ENCODE measurements at places on chromosomes 7 and 10. TPM values are rescaled to one million over a fixed set of nuclear protein-coding genes. Genes with fewer than 3 reads are reported as not detected.

The DLX5 gene
- not detected for total RNA-seq

The MOGAT3 gene
- not detected for total RNA-seq

The NSUN5 gene
- 76.1 TPM for total RNA-seq

The ZNF736 gene
- total RNA-seq, result 55.4 TPM

The ZNF316 gene
- total RNA-seq, result 77.9 TPM

The TFAM gene
- 58.5 TPM for total RNA-seq

The FZD8 gene
- total RNA-seq, result 0.63 TPM

The OR6V1 gene
- not detected for total RNA-seq

The LIPF gene
- total RNA-seq, result not detected

DNA sequence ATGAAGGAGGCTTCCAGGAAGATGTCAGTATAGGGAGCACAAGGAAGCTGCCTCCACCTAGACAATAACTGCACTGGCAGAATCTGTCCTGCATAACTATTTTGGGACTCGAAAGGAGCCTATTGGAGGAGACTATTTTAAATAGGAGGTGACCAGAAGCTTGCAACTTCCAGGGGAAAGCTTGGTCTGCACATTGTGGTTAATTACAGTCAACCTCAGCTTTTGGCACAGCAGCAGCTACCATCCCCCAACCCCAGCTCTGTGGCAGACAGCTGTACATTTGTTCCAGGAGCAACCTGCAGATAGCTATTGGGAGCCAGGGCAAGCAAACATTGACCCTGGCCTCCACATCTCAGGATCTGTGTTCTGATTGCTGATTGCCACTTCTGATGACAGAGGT is 46.3 kb upstream of the NANOS1 start:
- no peak overlapping the region for H3K4me3 ChIP-seq
- peaks cover 8% of the 10 kb centered on the region for H3K36me3 ChIP-seq
- H3K27me3 ChIP-seq, result peaks cover 2% of the 10 kb centered on the region
- DNase-seq, result no peak

DNA sequence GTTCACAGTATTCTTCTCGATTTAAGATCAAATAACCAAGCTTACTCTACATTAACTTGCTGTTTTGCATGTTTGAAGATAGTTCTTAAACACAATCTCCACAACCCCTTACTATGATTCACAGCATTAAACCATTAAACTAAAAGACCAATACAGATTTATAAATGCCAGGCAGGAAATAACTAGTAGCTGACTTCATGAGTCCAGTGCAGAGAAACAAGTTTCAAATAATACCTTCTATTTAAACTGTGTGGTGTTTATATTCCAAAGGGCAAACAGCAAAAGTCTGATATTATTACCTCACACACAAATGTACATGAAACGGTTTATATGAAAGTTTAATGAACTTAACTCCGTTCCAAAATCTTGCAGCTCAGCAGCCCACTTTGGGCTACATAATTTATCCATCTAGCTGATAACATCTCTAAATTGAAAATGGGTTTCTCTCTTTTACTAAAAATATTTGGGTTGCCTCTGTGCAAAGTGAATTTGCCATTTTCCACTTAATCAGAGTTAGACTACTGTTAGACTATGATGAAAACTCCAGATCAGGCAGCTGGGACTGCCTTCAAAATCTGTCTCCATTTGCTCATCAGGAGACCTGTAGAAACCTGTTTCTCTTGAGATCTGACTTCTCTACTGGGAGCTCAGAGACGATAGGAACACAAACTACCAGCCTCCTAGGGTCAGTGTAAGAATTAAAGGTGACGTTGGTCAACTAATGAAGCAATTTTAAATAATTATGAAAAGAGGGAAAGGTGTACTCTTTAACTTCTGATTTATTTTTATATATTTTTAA is 287.3 kb downstream of the FZD1 start:
- H3K4me3 ChIP-seq, result no peak overlapping the region
- no peak overlapping the region for H3K27ac ChIP-seq
- no peaks in the 10 kb centered on the region for H3K36me3 ChIP-seq
- H3K4me1 ChIP-seq, result no peaks in the 10 kb centered on the region
- peaks cover 2% of the 10 kb centered on the region for H3K27me3 ChIP-seq
- DNase-seq, result no peak

DNA sequence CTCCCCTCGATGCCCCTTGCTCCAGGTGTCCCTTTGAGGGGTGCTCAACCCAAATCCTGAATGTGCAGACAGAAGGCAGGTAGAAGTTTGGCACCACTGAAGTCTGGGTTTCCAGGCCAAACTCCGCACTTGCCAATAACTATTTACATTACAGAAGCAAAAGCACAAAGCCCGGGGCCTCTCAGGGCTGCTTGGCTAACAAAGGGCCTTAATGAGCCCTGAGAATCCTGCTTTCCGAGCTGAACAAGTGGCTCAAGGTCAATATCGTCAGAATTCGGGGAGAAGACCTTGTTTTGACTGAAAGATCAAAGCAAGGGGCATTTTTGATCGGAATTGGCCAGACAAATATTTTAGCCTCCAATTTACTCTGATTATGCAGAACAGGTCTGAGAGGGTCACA is 189.9 kb downstream of the HERPUD2 start:
- peaks cover 4% of the 10 kb centered on the region for H3K27me3 ChIP-seq
- no peak overlapping the region for H3K4me3 ChIP-seq

GRCh38 chr10:117674201-117674600 is 131.7 kb downstream of the EMX2 start:
- peaks cover 17% of the 10 kb centered on the region for H3K27me3 ChIP-seq
- no peaks in the 10 kb centered on the region for H3K4me1 ChIP-seq
- DNase-seq, result no peak
- H3K27ac ChIP-seq, result no peak overlapping the region

DNA sequence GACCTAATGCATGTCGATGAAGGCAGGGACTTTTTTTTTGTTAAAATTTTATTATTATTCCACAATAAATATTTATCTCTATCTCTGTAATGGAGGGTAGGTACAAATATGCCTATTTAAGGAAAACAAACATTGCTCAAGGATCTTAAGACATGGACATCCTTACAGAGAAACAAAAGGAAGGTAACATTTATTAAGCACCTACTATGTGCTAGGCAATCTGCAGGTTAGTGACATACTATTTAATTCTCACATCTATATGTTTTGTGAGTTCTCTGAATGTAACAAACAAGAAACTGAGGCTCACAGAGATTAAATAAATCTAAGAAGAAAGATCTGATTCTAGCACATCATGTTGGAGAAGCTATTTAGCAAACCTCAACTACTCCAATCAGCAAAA is 32.1 kb downstream of the LMOD2 start:
- H3K27ac ChIP-seq, result peak overlapping the region; percentile 70
- DNase-seq, result no peak
- H3K4me3 ChIP-seq, result no peak overlapping the region
- H3K4me1 ChIP-seq, result no peaks in the 10 kb centered on the region

- no peak overlapping the region for H3K4me3 ChIP-seq
- H3K36me3 ChIP-seq, result peaks cover 10% of the 10 kb centered on the region
- H3K27me3 ChIP-seq, result peaks cover 12% of the 10 kb centered on the region
Observed at GRCh38 chr7:106623853-106624252, 37.1 kb downstream of the CCDC71L start.

DNA sequence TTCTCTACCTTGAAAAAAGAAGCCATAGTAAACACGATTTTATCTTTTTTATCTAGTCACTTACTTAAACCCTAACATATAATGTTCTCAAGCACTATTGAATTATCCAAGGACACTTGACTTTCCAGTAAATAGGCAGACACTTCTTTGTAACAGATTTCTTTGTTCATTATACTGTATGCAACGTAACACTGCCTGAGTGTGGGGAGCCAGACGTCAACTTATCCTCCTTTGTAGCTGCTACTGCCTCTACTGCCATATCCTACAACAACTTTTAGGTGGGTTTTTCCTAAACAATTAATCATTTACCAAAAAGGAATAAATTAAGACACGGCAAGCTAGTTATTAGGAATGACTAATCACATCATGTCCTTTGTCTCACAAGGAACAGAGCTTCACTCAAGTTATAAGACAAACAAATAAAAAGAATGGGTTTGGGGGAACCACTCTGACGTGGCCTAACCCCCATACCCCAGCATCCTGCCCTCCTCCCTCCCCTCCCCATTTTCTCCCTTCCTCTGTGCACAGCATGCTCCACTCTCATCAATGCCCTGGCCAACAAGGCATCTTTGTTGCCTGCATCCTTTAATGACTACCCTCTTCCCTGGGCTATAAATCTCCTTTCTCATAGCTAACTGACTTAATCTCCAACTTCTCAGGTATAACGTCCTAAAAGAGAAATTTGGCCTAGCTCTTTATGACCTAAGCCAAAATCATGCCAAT is 43.3 kb downstream of the DOCK4 start:
- no peak overlapping the region for H3K4me3 ChIP-seq
- no peaks in the 10 kb centered on the region for H3K4me1 ChIP-seq
- DNase-seq, result no peak
- no peaks in the 10 kb centered on the region for H3K27me3 ChIP-seq
- H3K36me3 ChIP-seq, result no peaks in the 10 kb centered on the region

GRCh38 chr10:29389935-29390334 is 101.1 kb downstream of the LYZL1 start:
- H3K4me1 ChIP-seq, result peaks cover 2% of the 10 kb centered on the region
- H3K27ac ChIP-seq, result no peak overlapping the region
- no peaks in the 10 kb centered on the region for H3K36me3 ChIP-seq
- H3K4me3 ChIP-seq, result no peak overlapping the region
- H3K27me3 ChIP-seq, result no peaks in the 10 kb centered on the region

DNA sequence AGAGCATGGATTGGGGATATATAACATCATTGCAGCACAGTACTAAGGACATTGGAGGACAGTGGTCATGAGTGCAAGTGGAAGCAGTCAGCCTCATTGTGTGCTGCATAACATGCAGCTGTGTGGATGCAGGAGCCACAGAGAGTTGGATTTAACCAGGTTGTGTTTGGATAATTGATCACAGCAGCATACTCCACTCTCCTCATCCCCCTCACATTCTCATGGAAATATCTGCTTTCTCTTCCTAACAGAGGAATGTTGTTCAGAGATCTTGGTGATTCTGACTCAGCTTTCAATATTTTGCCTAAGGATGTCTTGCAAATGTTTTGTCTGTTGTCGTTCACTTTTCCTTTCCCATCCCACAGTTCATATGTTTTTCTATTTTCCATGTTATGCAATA is 31.8 kb upstream of the LSM8 start:
- H3K27ac ChIP-seq, result no peak overlapping the region
- no peak for DNase-seq
- no peaks in the 10 kb centered on the region for H3K36me3 ChIP-seq
- H3K4me3 ChIP-seq, result no peak overlapping the region
- H3K4me1 ChIP-seq, result no peaks in the 10 kb centered on the region

- H3K27me3 ChIP-seq, result no peaks in the 10 kb centered on the region
- H3K36me3 ChIP-seq, result peaks cover 8% of the 10 kb centered on the region
- H3K27ac ChIP-seq, result no peak overlapping the region
Observed at GRCh38 chr7:56019501-56019900, 31.7 kb downstream of the PSPH start.

- no peak overlapping the region for H3K27ac ChIP-seq
- H3K4me3 ChIP-seq, result no peak overlapping the region
- no peak for DNase-seq
- no peaks in the 10 kb centered on the region for H3K4me1 ChIP-seq
Observed at GRCh38 chr10:70500812-70501301, 22.3 kb downstream of the PALD1 start.

DNA sequence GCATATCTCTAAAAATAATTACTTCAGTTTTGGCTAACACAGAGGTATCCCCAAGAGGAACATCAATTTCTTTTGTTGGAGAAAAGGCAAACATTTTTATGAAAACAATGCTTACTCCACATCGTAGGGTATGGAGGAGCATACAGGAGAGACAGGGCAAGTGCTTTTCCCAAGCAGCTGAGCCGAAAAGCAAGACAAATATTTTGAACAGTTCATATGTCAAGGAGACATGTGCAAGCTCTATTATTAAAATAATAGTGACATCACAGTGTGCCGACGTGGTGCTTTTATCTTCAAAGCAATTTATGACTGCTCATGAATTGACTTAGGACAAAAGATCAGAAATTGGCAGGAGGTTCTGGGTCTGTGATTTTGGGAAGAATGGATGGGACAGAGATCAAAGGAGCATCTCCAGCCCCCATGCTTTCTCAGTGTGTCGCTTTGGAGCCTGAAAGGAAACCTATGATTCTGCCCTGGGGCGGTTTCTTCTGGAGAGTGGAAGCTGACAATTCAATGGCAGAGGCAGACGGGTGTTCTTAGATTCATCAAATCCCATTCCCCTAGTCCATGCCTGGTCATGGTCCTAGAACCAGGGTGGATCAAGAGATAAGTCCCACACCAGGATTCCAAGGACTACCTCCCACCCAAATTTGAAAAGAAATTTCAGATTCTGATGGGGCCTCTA is 97.1 kb downstream of the JCAD start:
- no peak overlapping the region for H3K27ac ChIP-seq
- H3K4me3 ChIP-seq, result no peak overlapping the region
- no peaks in the 10 kb centered on the region for H3K36me3 ChIP-seq
- no peaks in the 10 kb centered on the region for H3K4me1 ChIP-seq
- peaks cover 4% of the 10 kb centered on the region for H3K27me3 ChIP-seq

- DNase-seq, result no peak
- peaks cover 15% of the 10 kb centered on the region for H3K27me3 ChIP-seq
- no peak overlapping the region for H3K4me3 ChIP-seq
- H3K27ac ChIP-seq, result no peak overlapping the region
- no peaks in the 10 kb centered on the region for H3K4me1 ChIP-seq
Observed at GRCh38 chr10:132982301-132982989, 40.1 kb upstream of the CFAP46 start.

- peak overlapping the region; percentile 82 for H3K4me3 ChIP-seq
- peak overlapping the region; percentile 91 for H3K27ac ChIP-seq
- no peaks in the 10 kb centered on the region for H3K27me3 ChIP-seq
- H3K4me1 ChIP-seq, result peaks cover 39% of the 10 kb centered on the region
- DNase-seq, result no peak
- H3K36me3 ChIP-seq, result peaks cover 22% of the 10 kb centered on the region
Observed at GRCh38 chr7:36606976-36607720, 117.1 kb downstream of the AOAH start.

DNA sequence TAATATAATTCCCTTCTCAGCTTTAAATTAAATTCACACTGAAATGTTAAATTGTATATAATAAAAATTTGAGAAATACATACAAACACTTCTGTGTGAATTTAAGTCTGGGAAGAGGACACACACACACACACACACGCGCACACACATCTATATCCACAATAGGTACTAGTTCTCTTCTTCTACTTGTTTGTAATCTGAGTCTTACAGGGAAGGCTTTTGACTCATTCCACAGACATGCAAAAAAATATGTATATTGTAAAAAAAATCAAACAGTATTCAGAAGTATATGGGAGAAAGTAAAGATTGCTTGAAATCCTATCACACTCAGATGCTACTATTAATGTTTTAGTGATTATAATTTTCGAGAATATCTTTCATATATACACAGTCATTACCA is 276.2 kb downstream of the MDFIC start:
- H3K36me3 ChIP-seq, result no peaks in the 10 kb centered on the region
- no peak for DNase-seq
- no peaks in the 10 kb centered on the region for H3K27me3 ChIP-seq
- H3K4me3 ChIP-seq, result no peak overlapping the region
- no peak overlapping the region for H3K27ac ChIP-seq

All from naive thymus-derived CD8-positive, alpha-beta T cell (primary cell).